ENCODE measurements at places on chromosomes 16 and 17.

GRCh38 chr16:9971907-9972306 is 210.3 kb downstream of the GRIN2A start:
- H3K27ac ChIP-seq: no peak overlapping the region
- peaks cover 28% of the 10 kb centered on the region for H3K27me3 ChIP-seq
- no peak for DNase-seq
- no peak overlapping the region for H3K4me3 ChIP-seq

GRCh38 chr16:11139326-11140097 is 116.5 kb downstream of the SOCS1 start:
- no peaks in the 10 kb centered on the region for H3K27me3 ChIP-seq
- H3K4me1 ChIP-seq: peaks cover 7% of the 10 kb centered on the region
- no peaks in the 10 kb centered on the region for H3K36me3 ChIP-seq

DNA sequence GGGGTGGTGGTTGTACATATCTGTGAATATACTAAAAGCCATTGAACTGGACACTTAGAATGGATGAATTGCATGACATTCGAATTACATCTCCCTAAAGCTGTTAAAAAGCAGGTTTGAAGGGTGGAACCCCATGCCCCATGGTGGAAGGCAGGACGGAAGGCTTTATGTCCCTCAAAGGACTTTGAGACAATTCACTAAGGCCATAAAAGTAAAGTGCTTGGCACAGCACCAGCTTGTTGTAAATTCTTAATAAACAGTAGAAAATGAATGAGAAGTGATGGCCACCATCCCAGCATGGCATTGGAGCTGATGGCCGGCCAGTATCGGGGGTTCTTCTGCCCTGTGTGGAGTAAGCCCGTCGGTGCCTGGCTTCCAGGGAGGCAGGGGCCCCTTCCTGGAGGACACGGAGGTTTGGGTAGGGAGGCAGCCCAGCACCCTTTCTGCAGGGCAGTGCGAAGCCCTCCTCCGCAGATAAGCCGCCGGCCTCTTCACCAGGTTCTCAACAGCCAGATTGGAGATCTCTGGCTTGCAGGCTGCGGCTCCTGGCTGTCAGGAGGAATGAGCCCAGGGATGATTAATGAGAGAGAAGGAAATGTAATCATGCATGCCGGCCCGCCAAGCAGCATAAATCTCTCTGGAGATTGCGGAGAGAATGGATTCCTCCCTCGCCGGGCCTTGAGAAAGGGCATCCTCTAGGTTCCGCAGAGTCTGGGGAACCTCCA is 346.9 kb downstream of the FOXL1 start:
- H3K4me3 ChIP-seq: no peak overlapping the region
- H3K27me3 ChIP-seq: peaks cover 58% of the 10 kb centered on the region
- peaks cover 4% of the 10 kb centered on the region for H3K4me1 ChIP-seq

- H3K4me3 ChIP-seq: no peak overlapping the region
- peaks cover 16% of the 10 kb centered on the region for H3K27me3 ChIP-seq
- peaks cover 9% of the 10 kb centered on the region for H3K4me1 ChIP-seq
Observed at GRCh38 chr17:19335951-19336631, 26.4 kb downstream of the B9D1 start.

- H3K27me3 ChIP-seq: no peaks in the 10 kb centered on the region
- no peak overlapping the region for H3K27ac ChIP-seq
- no peaks in the 10 kb centered on the region for H3K4me1 ChIP-seq
- DNase-seq: no peak
- no peak overlapping the region for H3K4me3 ChIP-seq
Observed at GRCh38 chr17:2363318-2363717, 26.0 kb downstream of the SGSM2 start.

DNA sequence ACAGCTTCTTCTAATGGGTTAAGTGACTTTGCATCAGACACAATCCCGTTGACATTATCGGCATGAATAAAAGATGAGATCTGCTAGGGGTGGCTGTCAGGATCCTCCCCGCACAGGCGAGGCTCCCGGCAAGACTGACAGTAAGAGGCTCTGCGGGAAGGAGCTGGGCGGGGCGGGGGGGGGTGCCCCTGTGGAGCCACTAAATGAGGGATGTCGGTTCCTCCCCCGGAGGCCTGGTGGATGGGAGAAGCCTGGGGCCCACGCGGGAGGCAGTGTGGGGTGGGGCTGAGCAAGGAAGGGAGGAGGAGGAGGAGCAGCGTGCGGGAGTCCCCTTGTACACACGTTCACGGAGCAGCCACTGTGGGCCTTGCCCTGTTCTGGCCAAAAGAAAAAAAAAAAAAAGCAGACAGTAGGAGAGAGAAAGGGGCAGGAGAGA is 190.9 kb upstream of the GSE1 start:
- peaks cover 33% of the 10 kb centered on the region for H3K27me3 ChIP-seq
- H3K4me3 ChIP-seq: no peak overlapping the region
- H3K27ac ChIP-seq: no peak overlapping the region
- no peak for DNase-seq
- H3K4me1 ChIP-seq: no peaks in the 10 kb centered on the region

DNA sequence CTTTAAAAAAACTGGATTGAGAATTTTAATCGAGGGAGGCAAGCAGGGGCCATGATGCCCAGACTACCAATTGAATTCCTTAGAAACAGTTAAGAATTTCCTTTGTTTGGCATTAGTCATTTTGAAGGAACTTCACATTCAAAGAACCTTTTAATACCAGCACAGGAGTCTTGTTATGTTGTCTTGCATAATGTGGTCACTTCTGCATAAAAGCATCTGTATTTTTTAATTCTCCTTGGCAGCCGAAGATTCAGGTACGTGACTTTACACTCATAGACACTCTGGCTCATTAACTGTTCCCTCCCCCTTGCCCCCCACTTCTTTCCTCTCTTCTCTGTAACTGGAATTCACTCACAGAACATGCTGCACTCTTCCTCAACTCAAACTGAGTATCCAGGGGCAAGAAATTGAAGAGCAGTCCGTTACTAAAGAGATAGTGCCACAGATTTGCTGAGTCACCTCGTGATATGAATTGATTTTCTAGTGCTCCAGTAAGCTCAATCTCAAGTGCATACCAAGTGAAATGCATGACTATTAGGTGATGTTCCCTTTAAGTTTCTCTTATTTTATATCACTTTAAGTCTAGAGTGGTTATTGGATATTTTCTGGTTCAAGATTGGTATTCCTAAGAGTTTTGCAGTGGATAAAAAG is 572.2 kb upstream of the SOX9 start:
- H3K27me3 ChIP-seq: no peaks in the 10 kb centered on the region
- H3K36me3 ChIP-seq: no peaks in the 10 kb centered on the region
- H3K4me1 ChIP-seq: no peaks in the 10 kb centered on the region
- H3K27ac ChIP-seq: no peak overlapping the region
- H3K4me3 ChIP-seq: no peak overlapping the region
- DNase-seq: no peak

DNA sequence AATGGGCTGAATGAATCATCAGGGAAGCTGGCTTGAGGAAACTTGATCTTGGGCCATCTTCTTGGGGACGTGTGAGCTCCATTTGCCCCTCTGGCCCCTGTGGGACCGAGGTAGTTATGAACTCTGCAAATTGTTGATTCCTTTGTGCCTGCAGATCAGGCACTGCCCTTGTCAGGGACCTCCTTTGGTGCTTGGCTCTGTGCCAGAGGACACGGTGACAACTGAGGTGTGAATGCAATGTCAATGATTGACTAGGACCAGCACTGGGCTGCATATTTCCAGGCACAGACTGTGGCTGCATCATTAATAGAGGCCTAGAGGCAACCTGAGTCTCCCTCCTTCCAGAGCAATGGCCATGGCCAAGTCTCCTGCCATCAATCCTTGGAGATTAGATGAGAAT is 23.8 kb downstream of the PDILT start:
- no peak overlapping the region for H3K27ac ChIP-seq
- DNase-seq: no peak
- H3K4me1 ChIP-seq: no peaks in the 10 kb centered on the region

GRCh38 chr16:28103516-28104170 is 40.1 kb upstream of the GSG1L start:
- DNase-seq: no peak
- no peak overlapping the region for H3K4me3 ChIP-seq
- peaks cover 32% of the 10 kb centered on the region for H3K36me3 ChIP-seq
- no peaks in the 10 kb centered on the region for H3K27me3 ChIP-seq

DNA sequence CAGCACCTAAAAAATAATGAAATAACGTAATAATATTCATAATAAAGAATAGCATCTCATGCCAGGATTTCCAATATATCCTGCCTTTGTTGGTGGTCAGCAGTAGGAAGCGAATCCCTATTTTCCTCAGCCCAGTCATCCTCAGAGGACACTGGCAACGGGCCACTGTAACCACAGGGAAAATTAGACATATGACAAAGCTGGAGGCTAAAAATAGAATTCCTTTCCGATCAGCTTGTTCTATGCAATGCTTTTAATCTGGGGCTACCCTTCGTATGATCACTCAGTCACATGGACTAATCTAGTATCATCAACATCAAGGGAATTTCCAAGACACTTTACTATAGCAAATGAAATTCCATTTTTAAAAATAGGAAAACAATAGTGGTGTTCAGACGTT is 246.9 kb upstream of the KCNJ16 start:
- H3K27ac ChIP-seq: no peak overlapping the region
- H3K4me3 ChIP-seq: no peak overlapping the region
- H3K4me1 ChIP-seq: no peaks in the 10 kb centered on the region
- DNase-seq: no peak
- H3K36me3 ChIP-seq: no peaks in the 10 kb centered on the region
- no peaks in the 10 kb centered on the region for H3K27me3 ChIP-seq

DNA sequence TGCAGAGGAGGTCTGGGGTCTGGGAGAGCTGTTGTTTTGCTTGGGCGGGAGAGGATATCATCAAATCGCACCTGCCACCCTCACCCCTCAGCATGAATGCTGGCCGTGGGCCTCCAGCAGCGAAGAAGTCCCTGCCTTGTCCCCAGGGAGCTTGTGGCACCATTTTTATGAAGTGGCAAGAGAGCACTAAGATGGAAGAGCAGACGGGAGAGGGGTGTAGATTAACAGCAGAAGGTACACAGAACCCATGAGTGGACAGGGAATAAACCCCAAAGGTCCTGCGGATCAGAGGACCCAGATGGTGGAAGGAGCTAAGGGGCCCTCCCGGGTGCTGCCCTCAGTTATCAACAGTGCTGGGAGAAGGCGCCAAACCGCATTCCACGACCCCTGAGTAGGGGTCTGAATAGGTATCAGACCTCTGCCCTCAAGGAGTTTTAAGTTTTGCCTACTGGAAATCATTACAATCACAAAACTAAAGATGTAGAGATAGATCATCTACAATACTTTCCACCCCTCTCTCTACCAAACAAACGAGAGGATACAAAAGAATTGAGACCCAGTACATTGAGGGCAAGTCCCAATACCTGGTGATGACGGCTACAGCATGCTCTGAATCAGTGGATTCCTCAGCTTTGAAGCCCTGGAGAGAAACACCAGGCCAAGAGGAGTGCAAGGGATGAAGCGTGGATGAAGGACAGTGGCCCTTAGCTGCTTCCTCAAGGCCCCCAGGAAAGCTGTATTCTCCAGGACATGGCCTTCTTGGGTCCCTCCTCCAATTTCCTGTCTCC is 60.2 kb downstream of the CCDC182 start:
- no peak for DNase-seq
- no peaks in the 10 kb centered on the region for H3K4me1 ChIP-seq
- no peak overlapping the region for H3K4me3 ChIP-seq
- no peaks in the 10 kb centered on the region for H3K27me3 ChIP-seq

DNA sequence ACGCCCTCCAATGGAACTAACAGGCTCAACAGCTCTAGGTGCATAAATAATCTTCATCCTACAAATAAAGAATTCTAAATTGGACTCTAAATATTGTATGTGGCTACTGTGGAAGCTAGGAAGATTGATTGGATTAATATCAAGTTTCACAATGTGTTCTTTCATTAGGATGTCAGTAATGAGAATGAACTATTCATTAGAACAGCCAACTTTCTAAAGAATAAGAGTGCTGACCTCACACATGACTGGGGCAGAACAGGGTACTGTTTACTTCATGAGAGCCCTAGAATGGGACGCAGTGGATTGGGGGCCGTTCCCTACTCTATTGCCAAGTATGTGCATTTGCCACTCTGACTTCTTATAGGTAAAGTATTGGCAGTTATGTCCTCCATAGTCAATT is 528.2 kb upstream of the RBFOX1 start:
- no peak for DNase-seq
- no peaks in the 10 kb centered on the region for H3K4me1 ChIP-seq
- no peaks in the 10 kb centered on the region for H3K36me3 ChIP-seq
- H3K27ac ChIP-seq: no peak overlapping the region
- H3K27me3 ChIP-seq: no peaks in the 10 kb centered on the region

DNA sequence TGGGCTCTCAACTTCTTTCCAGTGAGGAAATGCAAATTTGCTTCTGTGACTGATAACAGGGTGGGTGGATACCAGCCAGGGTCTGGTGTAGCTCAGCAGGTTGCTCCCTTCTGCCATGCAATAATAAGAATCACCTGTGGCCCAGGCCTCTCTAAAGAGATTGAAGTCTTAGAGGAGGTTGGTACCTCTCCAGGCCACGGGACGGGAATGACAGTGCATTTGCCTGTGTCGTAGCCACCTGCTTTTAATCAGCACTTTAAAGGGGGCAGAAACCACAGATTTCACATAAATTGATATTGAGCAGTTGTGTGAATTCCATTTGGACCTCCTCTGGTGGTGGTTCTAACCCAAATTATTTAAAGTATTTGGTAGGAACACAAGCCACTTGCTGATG is 246.9 kb downstream of the PRKCA start:
- no peaks in the 10 kb centered on the region for H3K4me1 ChIP-seq
- DNase-seq: no peak
- no peak overlapping the region for H3K27ac ChIP-seq
- no peak overlapping the region for H3K4me3 ChIP-seq
- H3K36me3 ChIP-seq: peaks cover 14% of the 10 kb centered on the region

GRCh38 chr16:89779909-89780305 is 36.5 kb downstream of the FANCA start:
- no peak overlapping the region for H3K27ac ChIP-seq
- H3K36me3 ChIP-seq: no peaks in the 10 kb centered on the region
- no peak for DNase-seq
- H3K4me3 ChIP-seq: no peak overlapping the region
- no peaks in the 10 kb centered on the region for H3K27me3 ChIP-seq

DNA sequence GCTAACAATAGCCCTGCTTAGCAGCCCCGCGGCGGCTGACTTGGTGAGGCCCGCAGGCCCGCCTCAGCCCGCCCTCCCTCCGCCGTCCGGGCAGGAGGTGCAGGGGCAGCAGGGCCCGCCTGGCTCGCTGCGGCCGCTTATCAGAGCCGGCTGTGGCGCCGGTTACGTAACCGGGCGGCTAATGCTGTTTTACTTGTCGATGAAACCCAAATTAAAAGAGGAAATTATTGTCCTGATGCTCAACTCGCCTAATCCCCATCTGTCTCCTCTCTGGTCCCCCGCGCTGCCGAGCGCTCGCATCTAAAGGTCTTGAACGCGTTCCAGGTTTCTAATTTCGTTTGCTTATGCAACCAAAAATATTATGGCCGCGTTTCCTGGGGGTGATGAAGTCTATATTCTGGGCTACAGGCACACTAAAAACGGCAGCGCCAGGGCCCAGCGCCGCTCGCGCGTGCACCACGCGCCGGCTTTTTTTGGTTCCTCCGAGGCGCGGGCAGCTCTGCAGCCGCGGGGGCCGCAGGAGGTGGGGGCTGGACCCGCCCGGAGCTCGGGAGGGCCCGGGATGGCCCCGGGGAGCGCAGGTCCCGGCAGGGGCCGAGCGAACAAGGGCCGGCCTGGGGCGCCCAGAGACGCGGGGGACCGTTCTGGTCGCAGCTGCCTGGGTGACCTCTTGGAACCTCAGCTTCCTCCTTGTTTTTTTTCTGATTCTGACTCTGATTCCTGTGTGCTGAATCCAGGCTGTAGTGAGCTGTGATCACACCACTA is 65.2 kb upstream of the TOB1 start:
- peak; percentile 20 for DNase-seq
- no peaks in the 10 kb centered on the region for H3K36me3 ChIP-seq
- peaks cover 41% of the 10 kb centered on the region for H3K27me3 ChIP-seq
- H3K4me1 ChIP-seq: peaks cover 14% of the 10 kb centered on the region
- H3K27ac ChIP-seq: no peak overlapping the region

Data from naive B cell (primary cell).